ENCODE measurements at places on chromosomes 6 and 20. TPM values are rescaled to one million over a fixed set of nuclear protein-coding genes. Genes with fewer than 3 reads are reported as not detected.
A peak's percentile ranks its signal among the peaks of the same experiment; 100 is the strongest.

The CST7 gene
- total RNA-seq, result 47.5 TPM

The NINL gene
- total RNA-seq, result 2.2 TPM

The RARS2 gene
- 20.6 TPM for total RNA-seq

The KIAA0408 gene
- total RNA-seq, result 3.1 TPM

The FOXA2 gene
- not detected for total RNA-seq

The LBP gene
- not detected for total RNA-seq

The DEFB110 gene
- total RNA-seq, result not detected

GRCh38 chr6:109242029-109242428 is 140.2 kb downstream of the CD164 start:
- no peak overlapping the region for H3K27ac ChIP-seq
- H3K27me3 ChIP-seq, result peaks cover 5% of the 10 kb centered on the region
- peaks cover 4% of the 10 kb centered on the region for H3K36me3 ChIP-seq
- DNase-seq, result no peak

- H3K27me3 ChIP-seq, result peaks cover 74% of the 10 kb centered on the region
- H3K27ac ChIP-seq, result peak overlapping the region; percentile 55
- H3K36me3 ChIP-seq, result no peaks in the 10 kb centered on the region
- no peak overlapping the region for H3K4me3 ChIP-seq
- H3K4me1 ChIP-seq, result peaks cover 23% of the 10 kb centered on the region
These were observed 3.1 kb downstream of the BMP6 start for GRCh38 chr6:7728855-7729590.

- no peak overlapping the region for H3K27ac ChIP-seq
- peaks cover 2% of the 10 kb centered on the region for H3K4me1 ChIP-seq
- DNase-seq, result no peak
- no peaks in the 10 kb centered on the region for H3K36me3 ChIP-seq
- H3K4me3 ChIP-seq, result no peak overlapping the region
- H3K27me3 ChIP-seq, result no peaks in the 10 kb centered on the region
These were observed 46.4 kb upstream of the CCN2 start for GRCh38 chr6:131997429-131998153.

GRCh38 chr6:1389369-1390132 is at the start of gene FOXF2:
Gene FOXF2, plus strand, starts transcription at chr6:1389576. Its CDS starts 372 bp downstream, at chr6:1389948.
- peaks cover 23% of the 10 kb centered on the region for H3K4me1 ChIP-seq
- H3K27ac ChIP-seq, result peak within 1 kb of the TSS; percentile 63
- peaks cover 2% of the 10 kb centered on the region for H3K36me3 ChIP-seq
- peaks cover 82% of the 10 kb centered on the region for H3K27me3 ChIP-seq
- peak within 1 kb of the TSS; percentile 31 for H3K4me3 ChIP-seq
- DNase-seq, result no peak

- H3K27me3 ChIP-seq, result no peaks in the 10 kb centered on the region
- H3K27ac ChIP-seq, result no peak overlapping the region
- no peak for DNase-seq
- no peaks in the 10 kb centered on the region for H3K36me3 ChIP-seq
- no peak overlapping the region for H3K4me3 ChIP-seq
These were observed 173.1 kb downstream of the CLVS2 start for GRCh38 chr6:123168892-123169773.

GRCh38 chr6:6590530-6590929 is 2.0 kb downstream of the LY86 start:
- no peak overlapping the region for H3K27ac ChIP-seq
- H3K4me1 ChIP-seq, result peaks cover 66% of the 10 kb centered on the region

GRCh38 chr6:163985710-163986109 is 571.2 kb downstream of the QKI start:
- DNase-seq, result no peak
- H3K27ac ChIP-seq, result no peak overlapping the region
- no peaks in the 10 kb centered on the region for H3K36me3 ChIP-seq
- H3K4me1 ChIP-seq, result peaks cover 6% of the 10 kb centered on the region
- no peak overlapping the region for H3K4me3 ChIP-seq
- no peaks in the 10 kb centered on the region for H3K27me3 ChIP-seq

- peaks cover 8% of the 10 kb centered on the region for H3K27me3 ChIP-seq
- DNase-seq, result no peak
- no peak overlapping the region for H3K4me3 ChIP-seq
- peaks cover 42% of the 10 kb centered on the region for H3K4me1 ChIP-seq
- H3K36me3 ChIP-seq, result no peaks in the 10 kb centered on the region
- H3K27ac ChIP-seq, result peak overlapping the region; percentile 3
These were observed 39.7 kb downstream of the TRAM2 start for GRCh38 chr6:52537001-52537753.

DNA sequence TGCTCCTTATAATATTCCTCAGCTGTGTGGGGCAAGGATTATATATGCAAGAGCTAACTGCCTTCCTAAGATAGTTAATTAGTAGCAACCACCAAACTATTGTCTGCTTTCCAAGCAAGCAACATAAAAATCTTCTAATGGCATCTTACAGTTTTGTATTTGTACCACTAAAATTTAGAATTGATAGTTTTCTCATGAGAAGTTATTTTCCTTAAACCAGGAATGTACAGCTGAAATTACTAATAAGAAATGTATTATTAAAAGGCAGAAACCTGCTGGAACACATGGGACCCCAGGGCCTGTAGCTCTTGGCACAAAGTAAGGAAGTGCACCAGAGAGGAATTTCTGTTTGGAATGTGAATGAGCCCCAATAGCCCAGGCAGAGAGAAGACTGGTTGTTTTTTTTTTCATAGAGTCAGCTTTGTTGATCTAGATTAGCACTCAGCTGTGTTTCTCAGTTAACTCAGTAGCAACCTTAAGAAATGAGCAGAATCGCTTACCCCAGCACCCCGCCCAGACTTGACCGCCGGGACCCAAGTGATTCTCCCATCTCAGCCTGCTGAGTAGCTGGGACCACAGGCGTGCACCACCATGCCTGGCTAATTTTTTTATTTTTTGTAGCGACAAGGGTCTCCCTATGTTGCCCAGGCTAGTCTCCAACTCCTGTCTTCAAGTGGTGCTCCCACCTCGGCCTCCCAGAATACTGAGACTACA is 2.6 kb downstream of the MGME1 start:
- H3K27me3 ChIP-seq, result no peaks in the 10 kb centered on the region
- peak overlapping the region; percentile 99 for H3K4me3 ChIP-seq
- H3K27ac ChIP-seq, result no peak overlapping the region

GRCh38 chr6:34196833-34197195 is 39.9 kb upstream of the HMGA1 start:
- no peak for DNase-seq
- H3K36me3 ChIP-seq, result no peaks in the 10 kb centered on the region
- H3K4me3 ChIP-seq, result peak overlapping the region; percentile 75
- H3K27ac ChIP-seq, result no peak overlapping the region
- H3K27me3 ChIP-seq, result peaks cover 13% of the 10 kb centered on the region
- peaks cover 10% of the 10 kb centered on the region for H3K4me1 ChIP-seq

GRCh38 chr20:56429502-56429901 is 17.4 kb downstream of the CASS4 start:
- peak overlapping the region; percentile 68 for H3K4me3 ChIP-seq
- H3K4me1 ChIP-seq, result peaks cover 62% of the 10 kb centered on the region
- DNase-seq, result no peak
- peak overlapping the region; percentile 90 for H3K27ac ChIP-seq

- no peaks in the 10 kb centered on the region for H3K36me3 ChIP-seq
- DNase-seq, result no peak
These were observed 178.7 kb downstream of the OTOR start for GRCh38 chr20:16926626-16927430.

GRCh38 chr6:114762145-114762544 is 419.3 kb upstream of the HS3ST5 start:
- H3K27me3 ChIP-seq, result no peaks in the 10 kb centered on the region
- DNase-seq, result no peak
- H3K36me3 ChIP-seq, result no peaks in the 10 kb centered on the region

DNA sequence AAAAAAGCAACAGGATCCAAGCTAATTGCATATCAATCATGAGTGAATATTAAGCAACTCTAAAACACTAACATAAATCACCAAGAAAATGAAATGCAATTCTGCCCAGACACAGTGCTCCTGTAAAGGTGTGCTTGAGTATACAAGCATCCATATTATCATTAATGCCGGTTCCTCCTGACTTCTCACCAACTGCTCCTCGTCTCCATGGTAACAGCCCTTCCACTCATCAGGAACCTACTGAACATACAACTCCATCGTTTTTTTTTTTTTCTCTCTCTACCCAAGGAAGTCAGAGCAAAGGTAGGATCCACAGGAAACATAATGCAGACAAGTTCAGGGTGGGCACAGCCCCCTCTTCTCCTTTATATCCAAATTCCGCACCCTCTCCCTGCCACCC is 12.4 kb downstream of the GABBR1 start:
- no peak overlapping the region for H3K4me3 ChIP-seq
- peaks cover 9% of the 10 kb centered on the region for H3K27me3 ChIP-seq

- DNase-seq, result no peak
- H3K36me3 ChIP-seq, result no peaks in the 10 kb centered on the region
- no peak overlapping the region for H3K27ac ChIP-seq
- peaks cover 32% of the 10 kb centered on the region for H3K27me3 ChIP-seq
These were observed 5.3 kb upstream of the CNKSR3 start for GRCh38 chr6:154515826-154516225.
